Hematopoietic multipotent progenitor cell treated with erythropoietin and hydrocortisone succinate and interleukin-3 and kit ligand, for 6 days (in vitro differentiated cells): ENCODE measurements at places on chromosomes 13 and 19.

GRCh38 chr13:108349269-108349668, 79.8 kb downstream of the TNFSF13B start:
- DNase-seq, result no peak

DNA sequence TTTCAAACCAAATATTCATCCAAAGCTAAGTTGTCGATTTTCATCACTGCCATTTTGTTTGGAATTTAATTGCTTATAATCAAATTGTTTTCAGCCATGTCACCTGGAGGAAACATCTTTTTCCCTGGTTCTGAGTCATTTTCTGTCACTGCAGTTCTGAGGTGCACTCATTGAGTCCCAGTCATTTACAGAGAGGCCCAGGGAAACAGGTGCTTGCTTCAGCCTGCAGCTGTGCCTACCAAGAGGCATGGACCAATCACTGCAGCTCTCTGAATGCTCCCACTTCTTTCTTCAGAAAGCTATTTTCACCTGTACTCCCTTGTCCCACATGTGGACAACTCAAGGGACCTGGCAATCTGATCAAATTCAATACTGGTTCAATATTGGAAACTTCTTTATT, 308.1 kb downstream of the COG6 start:
- DNase-seq, result no peak

DNA sequence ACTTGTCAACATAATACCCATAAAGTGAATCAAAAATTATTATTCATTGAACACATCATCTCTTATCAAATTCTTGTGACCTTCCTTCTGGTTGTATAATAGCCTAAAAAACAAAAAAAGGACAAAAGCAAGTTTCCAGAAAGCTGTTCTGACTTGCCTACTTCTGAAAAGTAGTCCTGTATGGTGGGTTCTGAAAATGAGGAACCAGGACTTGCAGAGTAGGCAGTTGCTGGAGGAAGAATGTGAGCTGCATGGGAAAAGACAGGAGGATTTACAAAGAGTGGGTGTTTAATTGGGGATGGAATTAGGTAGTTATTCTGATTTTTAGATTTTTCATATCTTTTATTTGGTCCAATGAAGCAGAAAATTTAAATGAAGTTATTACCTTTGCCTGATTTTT, 56.7 kb downstream of the RCBTB2 start:
- no peak for DNase-seq

GRCh38 chr19:8476524-8476923, 25.9 kb downstream of the PRAM1 start:
- no peak for DNase-seq
